ENCODE measurements at places on chromosomes 3 and 15. TPM values are rescaled to one million over a fixed set of nuclear protein-coding genes. Genes with fewer than 3 reads are reported as not detected.

DNA sequence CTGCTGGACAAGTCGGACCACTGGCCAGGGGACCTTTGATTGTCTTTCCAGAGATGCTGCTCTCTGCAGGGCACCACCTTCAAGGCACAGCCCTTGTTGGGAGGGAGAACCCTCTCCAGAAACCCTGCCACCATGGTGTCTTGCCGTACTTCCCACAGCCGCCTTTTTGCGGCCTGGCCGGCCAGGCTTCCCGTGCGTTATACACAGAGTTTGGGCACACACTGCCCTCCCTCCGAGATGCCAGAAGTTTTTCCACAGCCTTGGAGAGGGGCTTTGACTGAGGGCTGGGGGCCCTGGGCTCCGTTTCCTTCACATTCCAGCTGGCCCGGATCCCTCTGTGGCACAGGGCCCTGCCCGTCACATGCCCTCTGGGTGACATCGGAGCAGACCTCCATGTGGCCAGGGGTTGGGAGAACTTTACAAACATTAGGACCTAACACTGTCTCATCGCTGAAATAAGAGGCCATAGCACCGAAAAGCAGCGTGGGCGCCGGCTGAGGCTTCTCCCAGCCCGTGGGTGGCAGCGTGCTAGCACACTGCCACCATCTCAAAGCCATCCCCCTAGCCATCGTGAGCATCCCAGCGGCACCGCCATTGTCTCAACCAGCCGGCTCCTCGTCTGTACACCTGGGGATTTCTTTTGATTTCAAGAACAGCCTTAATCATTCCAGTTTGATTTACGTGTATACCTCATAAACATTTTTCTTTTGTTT, 6.3 kb upstream of the APEH start:
- no peak for DNase-seq

DNA sequence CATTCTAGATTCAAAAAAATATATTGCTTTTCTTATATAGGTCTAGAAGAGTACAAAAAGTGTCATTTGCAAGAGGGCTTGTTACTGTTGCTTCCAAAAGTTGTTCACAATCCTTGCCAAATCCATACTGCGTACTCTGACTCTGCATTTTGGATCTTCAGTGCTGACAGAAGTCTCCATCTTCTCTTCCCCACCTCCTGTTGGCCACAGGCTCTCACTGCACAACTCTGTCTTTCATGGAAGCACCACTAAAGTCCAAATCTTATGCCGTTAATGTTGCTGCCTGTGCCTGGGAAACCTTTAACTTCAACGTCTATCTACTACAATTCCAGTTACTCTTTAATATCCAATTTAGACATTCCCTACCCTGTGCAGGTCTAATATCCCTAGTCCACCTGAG, 419.9 kb downstream of the NR2F2 start:
- no peak for DNase-seq

GRCh38 chr3:182954553-182955235, 25.6 kb downstream of the DCUN1D1 start:
- DNase-seq: no peak

GRCh38 chr15:43625106-43625505, 6.5 kb upstream of the STRC start:
- peak; percentile 11 for DNase-seq

The SENP8 gene
- total RNA-seq: 4.2 TPM

All from muscle of leg (tissue), 16 donors.